ENCODE measurements at places on chromosomes 3 and 15.

DNA sequence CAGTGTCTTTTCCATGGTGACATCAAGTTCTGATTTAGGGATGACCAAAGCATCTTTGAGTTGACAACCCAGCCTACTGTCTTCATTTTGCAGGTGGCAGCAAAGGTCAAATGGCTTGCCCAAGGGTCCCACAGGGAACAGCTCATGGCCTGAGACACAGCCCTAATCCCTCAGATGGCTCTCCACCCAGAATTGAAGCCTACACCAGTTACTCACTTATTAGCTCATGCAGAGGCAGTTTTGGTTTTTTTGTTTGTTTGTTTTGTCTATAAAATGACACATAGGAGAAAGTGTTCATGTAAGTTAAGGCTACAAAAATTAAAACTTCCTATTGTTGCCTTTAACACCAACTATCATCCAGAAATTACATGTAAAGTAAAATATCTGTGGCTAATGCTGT, 167.9 kb downstream of the OSBPL10 start:
- DNase-seq: no peak

GRCh38 chr3:32856355-32856889, 38.6 kb downstream of the TRIM71 start:
- no peak for DNase-seq

DNA sequence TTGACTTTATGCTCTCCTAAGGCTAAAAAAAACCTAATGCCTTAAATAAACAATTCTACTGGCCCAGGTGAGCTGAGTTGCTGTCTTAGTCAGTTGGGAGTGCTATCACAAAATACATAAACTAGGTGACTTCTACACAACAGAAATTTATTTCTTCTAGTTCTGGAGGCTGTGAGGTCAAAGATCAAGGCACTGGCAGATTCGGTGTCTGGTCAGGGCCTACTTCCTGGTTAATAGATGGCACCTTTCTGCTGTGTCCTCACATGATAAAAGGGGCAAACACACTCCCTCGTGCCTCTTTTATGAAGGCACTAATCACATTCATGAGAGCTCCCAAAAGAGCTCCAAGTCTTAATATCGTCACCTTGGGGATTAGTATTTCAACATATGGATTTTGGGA, 11.5 kb upstream of the TBL1XR1 start:
- DNase-seq: no peak

DNA sequence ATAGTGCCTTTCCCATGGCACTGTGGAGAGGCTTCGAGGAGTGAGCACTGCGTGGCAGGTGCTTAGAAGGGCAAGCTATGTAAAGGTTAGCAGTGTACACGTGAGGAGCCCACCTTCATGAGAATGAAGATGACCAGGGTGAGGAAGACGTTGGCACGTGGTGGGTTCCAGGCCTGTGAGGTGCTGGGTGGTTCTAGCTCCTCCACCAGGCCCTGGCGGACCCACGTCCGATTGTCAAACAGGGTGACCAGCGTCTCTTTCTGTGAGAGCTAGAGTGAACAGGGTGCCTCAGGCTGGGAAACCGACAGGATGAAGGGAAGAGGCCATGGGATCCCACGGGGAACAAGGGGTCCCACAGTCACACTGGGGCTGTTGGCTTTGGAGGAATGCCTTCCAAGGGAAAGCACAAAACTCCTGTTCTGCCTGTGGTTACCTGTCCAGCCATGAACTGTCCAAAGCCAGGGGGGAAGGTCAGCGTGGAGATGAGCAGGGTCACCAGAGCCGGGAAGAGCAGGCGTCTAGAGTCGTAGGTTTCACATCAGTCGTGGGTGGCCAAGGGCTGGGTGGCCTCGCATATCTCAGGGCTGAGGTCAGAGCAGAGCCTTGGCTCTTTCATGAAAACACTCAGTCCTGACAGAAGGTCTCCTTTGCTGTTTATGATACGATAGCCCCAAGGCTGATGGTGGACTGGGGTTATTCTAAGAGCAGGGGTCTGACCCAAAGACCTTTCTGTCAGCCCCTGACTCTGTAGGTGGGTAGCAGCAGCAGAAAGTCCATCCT, 6.0 kb downstream of the CLCN2 start:
- DNase-seq: no peak

DNA sequence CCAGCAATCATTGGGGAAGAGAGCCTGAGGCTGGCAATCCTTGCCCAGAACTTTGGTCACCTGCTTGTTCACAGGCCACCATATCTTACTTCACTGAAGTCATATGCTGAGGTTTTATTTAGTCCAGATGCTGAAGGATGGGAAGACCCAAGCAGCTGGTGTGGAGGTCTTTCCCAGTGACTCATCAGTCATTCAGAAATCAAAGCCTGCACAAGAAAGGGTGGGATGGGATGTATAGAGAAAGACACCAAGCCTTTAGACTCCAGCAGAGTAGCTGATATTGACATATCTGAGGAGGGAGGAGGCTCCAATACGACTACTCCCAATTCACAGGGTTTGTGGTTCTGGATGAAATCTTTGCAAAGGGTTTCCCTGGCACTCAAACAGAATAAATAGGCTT, 13.0 kb upstream of the PHLDB2 start:
- no peak for DNase-seq

GRCh38 chr3:72344647-72345046, 503.6 kb downstream of the SHQ1 start:
- no peak for DNase-seq

DNA sequence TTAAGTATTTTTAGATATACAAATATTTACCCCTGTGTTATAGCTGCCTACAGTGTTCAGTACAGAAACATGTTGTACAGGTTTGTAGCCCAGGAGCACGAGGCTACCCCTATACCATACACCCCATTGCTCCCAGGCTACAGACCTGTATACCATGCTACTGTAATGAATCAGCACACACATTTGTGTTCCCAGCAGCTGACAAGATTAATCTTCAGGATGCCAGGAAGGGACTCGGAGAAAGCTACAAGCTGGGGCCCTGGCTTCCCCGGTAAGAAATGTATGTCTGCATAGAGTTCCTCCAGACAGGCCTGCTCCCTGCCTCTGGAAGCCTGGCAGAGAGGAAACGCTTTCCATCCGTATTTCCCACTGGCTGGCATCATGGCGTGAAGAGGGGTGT, 136.5 kb downstream of the XXYLT1 start:
- no peak for DNase-seq

- no peak for DNase-seq
Measured at GRCh38 chr15:73227433-73228056, 141.2 kb downstream of the HCN4 start.

GRCh38 chr15:93241696-93242585, 152.9 kb upstream of the RGMA start:
- DNase-seq: no peak

All from activated CD8-positive, alpha-beta memory T cell treated with anti-CD3 and anti-CD28 coated beads, Interleukin-2, amount 10 ng/mL, durations not matched to agents 7 days and 5 days (primary cell).